Natural killer cell (primary cell): ENCODE measurements at places on chromosomes 2 and 18. TPM values are rescaled to one million over a fixed set of nuclear protein-coding genes. Genes with fewer than 3 reads are reported as not detected.

- DNase-seq, result no peak
- no peaks in the 10 kb centered on the region for H3K36me3 ChIP-seq
- peak overlapping the region; percentile 74 for H3K27ac ChIP-seq
- H3K4me3 ChIP-seq, result peak overlapping the region; percentile 64
Measured at GRCh38 chr2:98445177-98445682, 572 bp downstream of the INPP4A start.

Gene CHRNA1
- total RNA-seq, result 0.23 TPM

Gene SCN1A
- total RNA-seq, result not detected

DNA sequence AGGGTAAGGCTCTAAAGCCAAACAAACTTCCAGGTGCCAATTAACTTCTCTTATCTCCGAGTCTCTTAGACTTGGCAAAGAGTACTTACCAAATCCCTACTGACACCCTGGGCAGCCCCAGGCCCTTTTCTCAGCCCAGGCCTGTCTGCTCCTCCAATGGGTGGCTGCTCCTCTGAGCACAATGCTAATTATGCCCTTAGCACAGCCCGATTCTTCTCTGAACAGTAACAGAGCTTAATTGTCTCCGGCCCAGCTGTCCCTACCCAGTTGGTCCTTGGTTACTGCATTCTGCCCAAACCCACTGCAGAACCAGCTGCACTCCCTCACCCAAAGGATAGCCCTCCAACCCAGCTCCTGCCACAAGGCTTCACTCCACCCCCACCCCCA is 110.3 kb downstream of the SMAD7 start:
- no peaks in the 10 kb centered on the region for H3K36me3 ChIP-seq
- no peak for DNase-seq
- no peaks in the 10 kb centered on the region for H3K27me3 ChIP-seq
- H3K4me1 ChIP-seq, result peaks cover 100% of the 10 kb centered on the region
- no peak overlapping the region for H3K4me3 ChIP-seq

Gene NDC80
- total RNA-seq, result 6.5 TPM

Gene ITM2C
- total RNA-seq, result 5.1 TPM

- DNase-seq, result no peak
- no peak overlapping the region for H3K27ac ChIP-seq
- no peaks in the 10 kb centered on the region for H3K4me1 ChIP-seq
Measured at GRCh38 chr2:223488814-223489213, 113.3 kb downstream of the SCG2 start.

Gene IWS1
- 21.7 TPM for total RNA-seq

DNA sequence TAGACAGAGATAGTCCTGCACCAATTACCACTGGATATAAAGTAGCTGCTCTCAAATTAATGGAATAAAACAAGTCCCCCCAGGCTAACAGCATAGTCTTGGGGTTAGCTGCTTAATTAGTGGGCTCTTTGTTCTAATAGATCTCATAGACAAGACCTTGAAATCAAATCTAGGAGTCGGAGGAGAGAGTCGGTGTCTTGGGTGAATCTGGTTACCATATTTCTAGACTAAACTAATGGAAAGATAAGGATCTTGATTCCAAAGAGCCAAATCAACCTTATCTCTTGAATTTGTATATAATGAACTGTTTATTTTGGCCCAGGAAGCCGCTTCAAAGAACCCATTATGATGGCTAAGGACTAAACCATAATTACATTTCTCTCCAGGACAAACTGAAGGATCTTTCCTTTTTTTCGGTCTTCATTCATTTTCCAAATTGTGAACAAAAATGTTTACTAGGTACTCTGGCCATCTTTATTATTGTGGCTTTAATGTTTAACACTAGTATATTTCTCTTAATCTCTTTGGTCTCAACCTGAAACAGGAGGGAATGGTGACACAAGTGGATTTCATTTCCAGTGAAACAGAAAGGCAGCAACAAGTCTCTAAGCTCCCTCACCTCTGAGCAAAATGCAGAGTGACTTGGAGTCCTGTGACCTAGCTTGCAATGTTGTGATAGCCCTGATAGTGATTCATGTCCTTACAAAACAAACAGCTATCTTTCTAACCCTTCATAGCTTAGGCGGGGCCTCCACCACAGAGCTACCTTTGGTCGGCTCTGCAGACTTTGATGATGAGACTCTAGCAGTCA is 137.9 kb upstream of the PARD3B start:
- H3K27me3 ChIP-seq, result no peaks in the 10 kb centered on the region
- no peak overlapping the region for H3K4me3 ChIP-seq
- H3K4me1 ChIP-seq, result no peaks in the 10 kb centered on the region
- no peak overlapping the region for H3K27ac ChIP-seq

GRCh38 chr18:79964330-79965118 is at the start of gene HSBP1L1:
TSS of gene HSBP1L1 (plus strand) at chr18:79964643. CDS start at chr18:79964736, 93 bp downstream.
- peak within 1 kb of the TSS; percentile 36 for H3K27ac ChIP-seq
- no peaks in the 10 kb centered on the region for H3K27me3 ChIP-seq

DNA sequence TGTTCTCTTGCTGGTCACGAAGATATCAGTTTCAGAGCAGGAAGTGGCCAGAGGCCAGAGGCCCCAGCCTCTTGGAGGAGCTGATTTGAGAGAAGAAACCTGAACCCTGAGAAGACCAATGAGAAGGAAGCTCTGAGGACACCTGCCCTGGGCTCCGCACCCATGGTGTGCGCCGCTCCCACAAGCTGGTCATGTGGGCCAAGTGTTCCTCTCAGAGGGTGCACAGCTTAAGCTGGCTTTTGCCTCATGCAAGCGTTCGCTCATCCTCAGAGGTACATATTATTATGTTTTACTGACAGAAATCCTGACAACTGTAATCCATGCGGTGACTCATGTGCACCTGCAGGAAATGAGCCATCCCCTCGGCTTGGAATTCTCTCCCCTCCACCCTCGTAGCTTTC is 316.1 kb upstream of the MYT1L start:
- DNase-seq, result peak; percentile 15
- H3K4me1 ChIP-seq, result peaks cover 3% of the 10 kb centered on the region
- H3K27me3 ChIP-seq, result no peaks in the 10 kb centered on the region
- no peaks in the 10 kb centered on the region for H3K36me3 ChIP-seq
- H3K27ac ChIP-seq, result no peak overlapping the region
- no peak overlapping the region for H3K4me3 ChIP-seq

Gene TBR1
- total RNA-seq, result not detected

Gene TPGS2
- total RNA-seq, result 27.0 TPM

DNA sequence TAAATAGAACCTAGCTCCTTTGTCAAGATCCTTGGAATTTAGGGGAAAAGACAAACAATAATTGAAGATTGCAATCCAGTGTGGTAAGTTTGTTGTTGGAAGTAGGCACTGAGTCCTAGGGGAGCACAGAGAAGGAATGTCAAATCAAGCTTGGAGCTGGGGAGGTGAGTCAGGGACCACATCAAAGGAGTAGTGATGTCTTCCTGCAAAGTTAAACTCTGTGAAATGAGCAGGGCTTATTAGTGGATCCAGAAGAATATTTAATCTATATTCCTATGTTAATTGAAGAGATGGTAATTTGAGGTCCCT is 41.7 kb upstream of the NABP1 start:
- peaks cover 15% of the 10 kb centered on the region for H3K4me1 ChIP-seq
- H3K36me3 ChIP-seq, result no peaks in the 10 kb centered on the region
- no peaks in the 10 kb centered on the region for H3K27me3 ChIP-seq
- no peak overlapping the region for H3K4me3 ChIP-seq
- no peak for DNase-seq
- H3K27ac ChIP-seq, result no peak overlapping the region

- H3K27ac ChIP-seq, result no peak overlapping the region
- no peaks in the 10 kb centered on the region for H3K27me3 ChIP-seq
- DNase-seq, result no peak
- H3K4me1 ChIP-seq, result no peaks in the 10 kb centered on the region
- H3K36me3 ChIP-seq, result no peaks in the 10 kb centered on the region
Measured at GRCh38 chr2:128496700-128497099, 178.0 kb upstream of the HS6ST1 start.

DNA sequence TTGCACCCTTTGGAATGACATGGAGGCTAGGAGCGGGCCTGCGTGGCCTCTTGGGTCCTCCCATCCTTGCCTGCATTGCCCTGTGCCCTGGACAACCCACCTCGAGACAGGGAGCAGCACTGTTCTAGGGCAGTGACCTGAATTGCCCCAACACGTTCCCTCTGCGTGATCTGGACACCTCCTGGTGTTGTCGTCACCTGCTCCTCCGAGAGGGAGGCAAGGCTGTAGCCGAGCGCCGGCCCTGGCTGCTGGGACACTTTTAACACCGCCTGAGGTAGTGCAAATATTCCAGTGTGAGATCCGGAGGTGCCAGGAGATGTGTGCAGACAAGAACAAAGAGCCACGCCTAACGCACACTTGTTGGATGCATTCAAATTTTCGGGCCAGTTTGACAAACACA is 131.5 kb downstream of the SMAD7 start:
- H3K4me3 ChIP-seq, result no peak overlapping the region
- no peaks in the 10 kb centered on the region for H3K36me3 ChIP-seq
- no peak for DNase-seq
- no peak overlapping the region for H3K27ac ChIP-seq
- peaks cover 46% of the 10 kb centered on the region for H3K4me1 ChIP-seq
- H3K27me3 ChIP-seq, result no peaks in the 10 kb centered on the region

DNA sequence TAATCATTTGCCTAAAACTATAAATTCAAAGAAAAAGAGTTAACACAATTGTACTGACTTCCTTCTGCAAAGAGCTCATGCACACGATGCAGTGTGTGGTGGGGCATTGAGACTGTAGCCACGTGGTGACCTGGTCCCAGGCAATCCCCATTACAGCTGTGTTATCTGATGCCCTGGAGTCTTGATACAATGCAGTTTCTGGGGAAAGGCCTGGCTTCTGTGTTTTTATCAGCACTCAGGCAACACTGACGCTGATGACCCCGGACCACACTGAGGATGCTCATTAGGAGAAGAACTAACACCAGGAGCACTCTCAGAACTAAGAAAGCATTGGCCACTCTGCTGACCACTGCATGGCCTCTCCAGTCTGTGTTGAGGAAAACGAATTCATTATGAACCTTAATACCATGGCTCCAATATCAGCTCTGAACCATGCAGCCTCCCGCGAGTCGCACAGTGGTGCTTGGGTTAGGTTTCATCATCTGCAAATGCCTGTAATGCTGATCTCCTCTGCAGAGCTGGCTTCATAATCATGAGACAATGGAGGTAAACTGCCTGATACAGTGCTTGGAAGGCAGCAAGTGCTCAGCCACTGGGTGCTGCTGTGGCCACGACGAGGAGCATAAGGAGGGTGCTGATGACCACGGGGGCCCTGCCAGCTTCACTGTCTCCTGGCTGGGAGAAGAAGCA is 218.5 kb downstream of the MYT1L start:
- DNase-seq, result no peak
- H3K27ac ChIP-seq, result no peak overlapping the region
- H3K4me3 ChIP-seq, result no peak overlapping the region
- H3K36me3 ChIP-seq, result no peaks in the 10 kb centered on the region

Gene SIGLEC15
- not detected for total RNA-seq

- H3K27me3 ChIP-seq, result no peaks in the 10 kb centered on the region
- peaks cover 11% of the 10 kb centered on the region for H3K4me1 ChIP-seq
- no peak overlapping the region for H3K4me3 ChIP-seq
- no peaks in the 10 kb centered on the region for H3K36me3 ChIP-seq
- H3K27ac ChIP-seq, result no peak overlapping the region
Measured at GRCh38 chr2:241903121-241904010, 33.8 kb downstream of the RTP5 start.

DNA sequence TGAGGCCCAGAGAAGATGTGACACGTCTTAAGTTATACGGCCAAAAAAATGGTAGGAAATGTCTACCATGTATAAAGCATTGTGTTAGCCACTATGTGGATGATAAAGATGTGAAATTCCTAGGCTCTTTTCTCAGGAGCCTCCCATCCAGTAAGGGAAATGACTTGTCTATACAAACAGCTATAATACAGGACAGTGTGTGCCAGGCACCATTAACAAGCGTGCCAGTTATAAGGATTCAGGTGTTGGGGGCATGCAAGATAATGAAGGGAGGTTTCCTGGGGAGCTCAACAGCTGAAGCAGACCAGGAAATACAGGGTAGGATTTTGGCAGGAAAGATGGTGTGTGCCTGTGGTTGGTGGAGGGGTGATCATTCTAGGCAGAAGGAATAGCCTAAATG is 37.6 kb downstream of the ALPK2 start:
- H3K27ac ChIP-seq, result no peak overlapping the region
- H3K4me3 ChIP-seq, result no peak overlapping the region
- no peaks in the 10 kb centered on the region for H3K4me1 ChIP-seq
- H3K36me3 ChIP-seq, result no peaks in the 10 kb centered on the region
- peaks cover 2% of the 10 kb centered on the region for H3K27me3 ChIP-seq

DNA sequence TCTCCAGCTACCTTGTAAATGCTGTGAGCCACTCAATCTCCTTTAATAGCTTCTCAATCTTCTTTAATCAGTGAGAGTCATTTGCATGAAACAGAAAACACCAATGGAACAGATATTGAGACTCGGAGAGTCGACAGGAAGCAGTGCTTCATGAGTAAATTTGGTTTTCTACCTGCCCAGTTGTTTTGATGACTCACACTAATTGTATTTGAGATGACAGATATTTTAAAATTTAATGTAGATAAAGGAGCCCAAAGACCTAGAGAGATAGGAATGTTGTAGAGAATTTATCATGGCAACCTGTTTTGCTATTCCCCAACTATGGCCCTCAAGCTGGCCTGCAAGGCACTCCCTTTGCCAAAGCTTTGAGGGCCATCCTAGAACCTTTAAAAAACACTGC is 119.1 kb downstream of the CDC42EP3 start:
- no peaks in the 10 kb centered on the region for H3K36me3 ChIP-seq
- H3K27me3 ChIP-seq, result no peaks in the 10 kb centered on the region
- H3K27ac ChIP-seq, result no peak overlapping the region
- no peak for DNase-seq

Gene HYCC2
- 60.1 TPM for total RNA-seq

- no peak for DNase-seq
- no peaks in the 10 kb centered on the region for H3K4me1 ChIP-seq
- H3K4me3 ChIP-seq, result no peak overlapping the region
- no peaks in the 10 kb centered on the region for H3K36me3 ChIP-seq
Measured at GRCh38 chr2:206918263-206918662, 21.1 kb upstream of the CPO start.

Gene MARCO
- 0.38 TPM for total RNA-seq

Gene CXCR1
- 9.1 TPM for total RNA-seq

Gene CROCC2
- not detected for total RNA-seq

DNA sequence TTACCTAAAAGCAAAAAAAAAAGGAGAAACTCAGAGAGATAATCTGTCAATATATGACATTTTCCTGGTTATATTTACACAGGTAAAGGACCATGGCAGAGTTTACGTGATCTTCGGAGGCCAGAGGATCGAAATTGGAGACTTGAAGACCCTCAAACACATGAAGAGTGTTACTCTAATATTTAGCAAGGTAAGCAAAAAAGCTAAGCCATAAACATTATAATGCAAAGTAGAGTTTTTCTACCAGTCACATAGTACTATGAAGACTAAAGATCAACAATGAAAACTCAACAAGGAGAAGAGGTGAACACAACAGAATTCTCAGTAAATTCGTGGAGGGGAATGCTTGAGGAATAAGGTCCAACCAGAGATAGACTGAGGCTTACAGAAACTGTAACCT is 78.5 kb downstream of the L3MBTL4 start:
- H3K36me3 ChIP-seq, result no peaks in the 10 kb centered on the region
- no peak for DNase-seq
- H3K4me3 ChIP-seq, result no peak overlapping the region
- H3K27ac ChIP-seq, result no peak overlapping the region
- no peaks in the 10 kb centered on the region for H3K4me1 ChIP-seq
- H3K27me3 ChIP-seq, result no peaks in the 10 kb centered on the region
